ENCODE measurements at places on chromosomes 4 and X.

- DNase-seq: no peak
Observed at GRCh38 chrX:71301195-71301924, at the start of gene ITGB1BP2. Gene ITGB1BP2, plus strand, starts transcription at chrX:71301750. Its CDS starts 57 bp downstream, at chrX:71301807.

GRCh38 chr4:37685823-37686372, 278 bp downstream of the RELL1 start:
- DNase-seq: peak; percentile 46

DNA sequence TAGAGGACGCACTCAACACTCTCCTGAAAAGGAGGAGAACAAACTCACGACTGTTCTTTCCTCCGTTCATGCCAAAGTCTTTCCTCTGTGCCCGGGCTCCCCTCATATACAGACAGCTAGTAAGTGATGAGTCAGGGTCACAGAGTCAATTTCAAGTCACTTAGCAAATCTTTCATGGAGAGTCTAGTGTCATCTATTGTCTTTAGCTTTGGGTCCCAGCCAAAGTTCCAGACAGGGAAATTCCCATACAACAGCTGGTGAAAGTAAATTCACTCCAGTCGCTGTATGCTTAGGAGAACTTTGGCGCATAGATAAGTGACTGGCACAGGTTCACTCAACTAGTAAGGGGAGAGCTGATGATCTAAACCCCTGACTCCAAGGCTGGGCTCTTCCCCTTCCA, 226.5 kb downstream of the MID1 start:
- DNase-seq: no peak

GRCh38 chrX:29066516-29066915, 479.3 kb downstream of the IL1RAPL1 start:
- no peak for DNase-seq

DNA sequence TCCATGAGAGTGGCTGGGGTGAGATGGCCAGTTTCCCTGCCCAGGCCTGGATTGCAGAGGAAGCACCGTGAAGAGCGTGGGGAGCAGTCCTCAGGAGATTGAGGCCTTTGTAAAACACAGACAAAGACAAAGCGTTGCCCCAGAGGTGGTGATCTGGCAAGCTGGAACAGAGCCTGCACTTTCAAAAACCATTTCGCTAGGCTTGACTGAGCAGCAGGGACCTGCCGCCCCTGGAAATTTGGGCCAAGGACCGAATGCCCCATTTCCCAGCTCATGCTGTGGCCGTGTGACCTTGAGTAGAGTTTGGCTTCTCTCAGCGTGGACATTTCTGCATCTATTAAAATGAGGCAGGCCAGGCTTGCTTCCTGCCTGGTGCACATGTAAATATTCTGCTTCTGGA, 381.4 kb downstream of the BCOR start:
- no peak for DNase-seq

- DNase-seq: no peak
Observed at GRCh38 chrX:13254076-13254785, 65.6 kb downstream of the ATXN3L start.

GRCh38 chr4:108247387-108248049, 78.8 kb upstream of the LEF1 start:
- DNase-seq: no peak

DNA sequence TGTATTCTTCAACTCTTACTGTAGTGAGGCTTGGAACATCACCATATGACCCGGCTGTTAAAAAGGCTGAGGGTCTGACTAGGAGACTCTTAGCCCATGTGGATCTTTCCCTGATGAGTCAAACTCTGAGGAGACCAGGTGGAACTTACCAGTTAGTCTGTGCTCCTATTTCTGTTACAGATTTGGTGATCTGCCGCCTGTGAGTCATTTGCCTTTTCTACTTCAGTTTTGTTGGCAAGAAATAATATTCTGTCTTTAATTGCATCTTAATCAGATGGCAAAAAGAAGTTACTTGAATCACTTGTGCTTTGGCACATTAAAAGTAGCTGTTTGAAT, 48.4 kb downstream of the MTM1 start:
- no peak for DNase-seq

DNA sequence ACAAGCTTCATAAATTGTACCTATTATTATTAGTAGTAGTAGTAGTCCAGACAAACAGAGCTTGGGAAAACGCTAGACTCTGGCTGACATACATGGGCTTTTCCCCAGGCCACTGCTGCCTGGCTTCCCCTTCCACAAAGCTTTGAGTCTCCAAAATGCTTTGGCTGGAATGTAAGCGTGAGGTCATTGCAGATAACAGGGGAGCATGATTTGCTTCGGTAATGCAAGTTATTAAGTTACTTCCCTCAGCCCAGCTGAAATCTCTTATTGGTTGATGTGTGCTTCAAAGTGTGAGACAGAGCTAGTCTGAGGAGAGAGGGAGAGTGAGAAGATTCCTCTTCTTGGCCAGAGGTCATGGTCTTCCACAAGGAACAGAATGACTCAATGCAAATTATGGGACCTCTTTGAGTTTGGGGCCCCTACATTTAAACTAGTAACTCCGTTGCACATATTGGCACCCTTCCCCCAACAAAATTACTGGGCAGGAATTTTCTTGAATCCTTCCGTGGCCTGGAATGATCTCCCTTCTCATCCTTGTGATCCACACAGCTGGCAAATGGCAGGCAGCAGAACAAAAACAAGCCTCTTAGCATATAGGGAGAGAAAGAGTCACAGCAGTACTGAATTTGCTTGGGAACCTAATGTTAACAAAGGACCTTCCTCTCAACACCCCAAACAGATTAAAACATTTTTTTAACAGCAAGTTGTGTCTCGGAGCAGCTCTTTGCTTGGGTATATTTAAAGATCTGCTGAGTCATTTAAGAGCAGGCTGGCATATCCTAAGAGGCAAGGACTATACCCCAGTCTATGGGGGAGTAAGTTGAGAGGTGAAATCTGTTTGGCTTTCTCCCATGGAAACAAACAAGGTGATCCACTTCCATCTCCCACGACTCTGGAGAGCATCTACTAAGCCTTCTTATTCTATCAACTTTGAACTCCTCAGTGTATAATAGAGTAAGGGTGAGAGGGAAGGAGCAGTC, 19.9 kb downstream of the AR start:
- no peak for DNase-seq

DNA sequence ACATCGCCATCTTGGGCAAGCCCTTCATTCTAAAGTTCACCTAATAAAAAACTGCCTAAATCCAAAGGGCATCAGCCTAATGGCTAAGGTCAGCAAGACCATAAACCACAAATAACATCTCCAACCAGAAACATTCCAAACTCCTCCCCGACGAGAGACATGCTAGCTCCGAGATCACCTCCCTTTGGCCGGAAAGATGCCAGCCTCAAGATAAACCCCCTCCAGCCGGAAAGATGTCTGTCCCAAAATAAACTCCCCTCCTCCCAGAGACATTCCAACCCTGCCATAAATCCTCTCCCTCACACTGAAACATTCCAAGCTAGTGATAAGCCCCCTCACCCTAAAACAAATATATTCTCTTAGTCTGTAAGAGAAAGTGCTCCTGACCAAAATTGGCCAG, 13.3 kb upstream of the DYNLT3 start:
- DNase-seq: no peak

- DNase-seq: no peak
Observed at GRCh38 chrX:1803741-1804140, 188.9 kb downstream of the ASMT start.

- no peak for DNase-seq
Observed at GRCh38 chrX:22037911-22038537, 5.9 kb downstream of the PHEX start.

- DNase-seq: no peak
Observed at GRCh38 chr4:185504098-185505047, 30.9 kb downstream of the PDLIM3 start.

DNA sequence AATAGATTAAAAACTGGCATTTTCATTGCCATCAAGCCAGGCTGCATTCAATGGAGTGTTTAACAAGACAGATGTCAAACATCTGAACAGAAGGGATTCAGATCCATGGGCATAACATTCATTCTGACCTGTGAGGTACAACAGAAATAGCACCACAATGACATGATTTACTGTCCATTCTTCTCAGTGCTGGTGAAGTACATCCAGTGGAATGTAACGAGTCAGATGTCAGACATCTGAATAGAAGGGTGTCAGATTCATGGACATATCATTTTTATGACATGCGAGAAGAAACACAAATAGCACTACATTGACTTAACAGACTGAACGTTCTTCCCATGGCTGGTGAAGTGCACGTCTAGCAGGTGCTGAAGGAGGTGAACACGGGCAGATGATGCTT, 186.4 kb downstream of the PPP4R3C start:
- DNase-seq: no peak

DNA sequence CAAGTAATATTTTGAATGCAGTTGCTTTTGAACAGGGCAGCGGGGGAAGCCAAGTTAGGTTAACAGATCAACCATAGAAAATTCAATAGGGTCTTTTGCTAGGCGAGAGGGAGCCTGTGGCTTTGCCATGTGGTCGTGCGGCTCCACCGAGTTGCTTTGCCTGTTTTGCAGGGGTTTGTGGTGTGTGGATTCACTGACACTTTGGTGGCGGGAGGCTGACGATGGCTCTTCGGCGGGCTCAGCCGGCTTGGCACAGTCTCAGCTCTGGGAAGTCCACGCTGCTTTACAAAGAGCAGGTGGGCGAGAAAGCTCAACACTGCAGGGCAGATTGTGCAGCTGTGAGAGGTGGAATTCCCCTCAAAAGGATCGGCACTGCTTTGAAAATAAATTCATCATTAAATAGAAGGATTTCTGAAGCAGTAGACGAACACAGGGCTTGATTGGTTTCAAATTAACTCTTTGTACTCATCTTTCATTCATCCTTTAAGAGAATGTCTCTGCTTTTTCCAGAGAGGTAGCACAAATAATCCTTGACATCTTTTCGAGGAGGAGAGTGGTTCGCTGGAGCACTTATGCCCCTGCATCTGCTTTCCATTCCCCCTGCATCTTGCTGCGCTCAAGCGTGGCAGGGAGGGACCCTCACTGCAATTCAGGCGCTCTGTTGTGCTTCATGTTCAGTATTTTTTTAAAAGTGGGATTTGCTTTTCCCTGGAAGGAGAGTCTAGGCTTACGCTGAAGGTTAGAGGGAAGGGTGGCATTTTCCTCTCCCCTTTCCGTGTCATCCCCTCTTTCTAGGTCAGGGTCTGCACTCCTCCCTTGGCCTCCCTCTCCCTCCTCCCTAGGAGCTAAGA, 201.8 kb upstream of the LEF1 start:
- no peak for DNase-seq

DNA sequence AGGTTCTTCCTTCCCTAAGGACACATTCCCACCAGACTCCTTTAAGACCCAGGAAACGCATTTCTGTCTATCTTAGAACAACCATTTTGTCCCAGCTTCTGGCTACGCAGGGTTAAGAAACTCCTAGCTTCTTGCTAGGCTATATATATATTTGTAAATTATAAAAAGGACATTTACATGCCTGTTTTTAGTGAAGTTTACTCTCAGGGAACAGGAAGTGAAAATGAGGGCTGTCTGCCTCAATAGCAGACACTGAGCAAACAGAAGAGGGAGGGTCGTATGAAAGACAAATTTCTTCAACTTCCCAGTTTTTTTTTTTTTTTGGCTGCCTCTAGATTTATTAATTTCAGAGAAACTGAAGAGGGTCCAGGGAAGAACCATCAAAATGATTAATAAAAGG, 9.3 kb upstream of the FRMPD3 start:
- DNase-seq: no peak

GRCh38 chr4:70681704-70682103, 6.6 kb upstream of the UTP3 start:
- DNase-seq: no peak

- DNase-seq: no peak
Observed at GRCh38 chr4:1285151-1285789, 4.4 kb upstream of the MAEA start.

DNA sequence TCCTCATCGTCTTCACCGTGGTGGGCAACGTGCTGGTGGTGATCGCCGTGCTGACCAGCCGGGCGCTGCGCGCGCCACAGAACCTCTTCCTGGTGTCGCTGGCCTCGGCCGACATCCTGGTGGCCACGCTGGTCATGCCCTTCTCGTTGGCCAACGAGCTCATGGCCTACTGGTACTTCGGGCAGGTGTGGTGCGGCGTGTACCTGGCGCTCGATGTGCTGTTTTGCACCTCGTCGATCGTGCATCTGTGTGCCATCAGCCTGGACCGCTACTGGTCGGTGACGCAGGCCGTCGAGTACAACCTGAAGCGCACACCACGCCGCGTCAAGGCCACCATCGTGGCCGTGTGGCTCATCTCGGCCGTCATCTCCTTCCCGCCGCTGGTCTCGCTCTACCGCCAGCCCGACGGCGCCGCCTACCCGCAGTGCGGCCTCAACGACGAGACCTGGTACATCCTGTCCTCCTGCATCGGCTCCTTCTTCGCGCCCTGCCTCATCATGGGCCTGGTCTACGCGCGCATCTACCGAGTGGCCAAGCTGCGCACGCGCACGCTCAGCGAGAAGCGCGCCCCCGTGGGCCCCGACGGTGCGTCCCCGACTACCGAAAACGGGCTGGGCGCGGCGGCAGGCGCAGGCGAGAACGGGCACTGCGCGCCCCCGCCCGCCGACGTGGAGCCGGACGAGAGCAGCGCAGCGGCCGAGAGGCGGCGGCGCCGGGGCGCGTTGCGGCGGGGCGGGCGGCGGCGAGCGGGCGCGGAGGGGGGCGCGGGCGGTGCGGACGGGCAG, 792 bp downstream of the ADRA2C start:
- no peak for DNase-seq

GRCh38 chr4:35939751-35940150, 304.6 kb downstream of the ARAP2 start:
- DNase-seq: no peak

DNA sequence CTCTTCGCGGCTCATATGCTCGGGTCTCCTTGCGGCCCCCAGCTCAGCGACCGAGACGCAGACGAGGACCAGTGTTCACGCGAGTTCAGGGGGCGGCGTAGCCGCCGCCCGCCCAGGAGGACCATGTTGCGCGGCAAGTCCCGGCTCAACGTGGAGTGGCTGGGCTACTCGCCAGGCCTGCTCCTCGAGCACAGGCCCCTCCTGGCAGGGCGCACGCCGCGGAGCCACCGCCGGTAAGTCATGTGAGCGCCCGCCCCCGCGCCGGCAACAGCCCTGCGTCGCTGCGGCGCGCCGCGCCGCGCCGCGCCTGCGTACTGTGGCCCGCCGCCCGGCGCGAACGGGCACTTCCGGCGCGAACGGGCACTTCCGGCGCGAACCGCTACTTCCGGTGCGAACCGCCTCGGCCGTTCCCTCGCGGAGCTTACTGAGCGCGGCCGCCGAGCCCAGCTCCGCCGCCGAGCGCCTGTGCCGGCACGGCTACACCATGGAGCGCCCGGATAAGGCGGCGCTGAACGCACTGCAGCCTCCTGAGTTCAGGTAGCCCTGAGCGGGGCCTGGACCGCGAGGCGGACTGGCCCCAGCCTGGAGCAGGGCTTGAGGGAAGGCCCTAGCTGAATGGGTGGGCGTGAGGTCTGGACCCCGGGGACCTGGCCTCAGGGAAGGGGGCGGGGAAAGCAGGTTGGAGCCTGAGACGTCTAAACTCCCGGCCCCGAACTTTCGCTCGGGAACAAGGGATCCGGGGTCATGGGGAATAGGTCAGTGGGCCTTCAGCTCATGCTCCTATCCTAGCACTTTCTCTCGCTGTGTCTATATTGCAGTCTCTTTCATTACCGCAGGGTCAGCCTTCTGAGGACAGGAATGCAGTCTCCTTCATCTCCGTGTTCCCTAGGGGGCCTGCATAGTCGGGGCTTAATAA, at the start of gene VMA21:
Gene VMA21, plus strand, starts transcription at position 382 of the 916 bp plus-strand sequence. Its CDS starts 103 bp downstream, at position 485.
- peak; percentile 87 for DNase-seq

GRCh38 chr4:121675715-121676114, 21.1 kb downstream of the ANXA5 start:
- DNase-seq: no peak

Data from activated naive CD4-positive, alpha-beta T cell treated with anti-CD3 and anti-CD28 coated beads, Interleukin-2, amount 50 U/mL, for 72 hours (primary cell).